ENCODE measurements at places on chromosomes 1 and 21.

- no peak for DNase-seq
Observed at GRCh38 chr1:26950602-26951001, 9.7 kb downstream of the KDF1 start.

DNA sequence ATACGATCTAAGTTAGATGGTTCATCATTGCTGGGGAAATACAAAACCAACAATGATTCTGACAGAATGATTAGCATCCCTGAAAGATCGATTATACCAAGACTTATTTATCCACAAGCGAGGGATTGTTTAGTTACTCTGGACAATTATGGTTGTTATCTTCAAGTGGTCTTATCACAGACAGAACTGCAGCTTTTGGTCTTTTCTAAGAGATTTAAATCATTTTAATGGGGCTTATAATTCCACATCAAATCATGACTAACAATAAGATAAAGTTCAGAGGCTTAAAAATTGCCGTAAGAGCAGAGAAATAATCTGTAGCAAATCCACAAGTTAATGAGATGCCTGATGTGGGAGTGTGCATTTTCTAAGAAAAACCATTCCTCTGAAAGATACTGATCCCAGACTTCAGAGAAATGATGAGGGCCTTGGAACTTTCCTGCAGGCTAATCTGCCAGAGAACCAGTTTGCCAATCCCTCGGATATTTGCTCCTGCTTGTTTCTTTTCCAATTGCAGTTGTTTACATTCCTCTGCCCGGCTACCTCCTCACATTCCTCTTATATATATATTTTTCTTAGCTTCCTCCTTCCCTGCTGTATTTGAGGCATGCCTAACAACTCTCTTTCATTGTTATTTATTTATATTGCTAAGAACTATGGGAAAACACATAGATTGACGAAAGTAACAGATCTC, 134.8 kb downstream of the BACH1 start:
- DNase-seq, result no peak

- DNase-seq, result no peak
Observed at GRCh38 chr1:233598891-233599541, 14.9 kb upstream of the KCNK1 start.

DNA sequence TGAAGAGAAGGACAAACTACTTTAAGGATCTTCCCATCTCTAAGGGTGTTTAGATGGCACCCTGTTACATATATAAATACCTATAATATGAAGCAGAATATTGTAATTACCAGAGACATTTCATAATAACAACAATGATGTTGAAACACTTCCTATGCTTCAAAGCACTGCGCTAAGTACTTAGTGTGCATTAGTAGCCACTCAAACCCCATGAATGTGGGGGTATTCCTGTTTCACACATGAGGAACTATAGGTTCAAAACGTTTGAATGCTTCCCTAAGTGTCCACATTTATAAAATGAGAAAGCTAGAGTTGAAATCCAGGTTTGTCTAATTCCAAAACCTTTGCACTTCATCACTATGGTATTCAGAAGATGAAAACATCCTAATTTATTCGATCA, 18.5 kb upstream of the OR10J5 start:
- DNase-seq, result no peak

GRCh38 chr1:5390504-5390903, 601.7 kb downstream of the NPHP4 start:
- DNase-seq, result no peak

- DNase-seq, result no peak
Observed at GRCh38 chr1:6040444-6040843, 5.2 kb upstream of the KCNAB2 start.

DNA sequence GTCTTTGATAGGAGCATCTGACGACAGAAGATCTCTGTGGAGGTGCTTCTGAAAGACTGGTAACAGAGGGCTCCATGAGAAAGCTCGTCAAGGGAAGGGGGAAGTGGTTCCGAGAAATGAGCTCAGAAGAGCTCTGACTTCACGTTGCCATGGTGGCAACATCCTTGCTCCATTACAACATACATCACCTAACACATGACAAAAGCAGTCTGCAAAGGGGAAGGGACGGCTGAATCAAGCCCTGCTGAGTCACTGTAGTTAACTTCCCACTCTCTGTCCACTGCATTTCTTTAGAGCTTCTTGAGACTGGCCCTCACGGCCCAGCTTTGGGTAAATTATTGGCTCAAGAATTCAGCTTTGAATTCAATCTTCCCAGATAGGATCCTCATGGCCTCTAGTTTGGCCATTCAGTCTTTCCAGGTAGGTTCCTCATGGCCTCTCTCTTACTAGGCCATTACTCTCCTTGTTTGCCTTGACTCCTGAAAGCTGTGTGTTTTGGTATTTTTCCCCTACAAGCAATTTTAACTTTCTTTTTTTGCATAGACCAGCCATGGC, 88.0 kb upstream of the ZNF648 start:
- no peak for DNase-seq

DNA sequence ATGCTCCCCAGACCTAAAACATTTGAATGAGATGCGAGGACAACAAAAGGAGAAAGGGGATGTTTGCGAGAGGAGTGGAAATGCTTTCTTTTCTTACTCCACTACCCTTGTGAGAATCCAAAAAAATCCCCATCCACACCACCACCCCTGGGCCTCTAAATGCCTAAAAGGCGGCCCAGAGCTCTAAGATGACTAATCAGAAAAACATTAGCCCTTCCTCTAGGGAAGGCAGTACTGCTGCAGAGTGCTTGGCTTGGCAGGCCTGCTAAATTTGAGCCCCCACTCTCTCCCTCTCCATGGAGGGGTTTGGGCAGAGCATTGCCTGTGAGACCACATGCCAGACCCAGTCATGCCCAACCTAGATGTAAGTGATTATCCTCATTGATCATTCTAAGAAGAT, 347.9 kb downstream of the USH2A start:
- no peak for DNase-seq

- DNase-seq, result no peak
Observed at GRCh38 chr1:185960422-185961321, 226.5 kb downstream of the HMCN1 start.

GRCh38 chr1:33152685-33153432, 29.0 kb downstream of the TRIM62 start:
- no peak for DNase-seq

DNA sequence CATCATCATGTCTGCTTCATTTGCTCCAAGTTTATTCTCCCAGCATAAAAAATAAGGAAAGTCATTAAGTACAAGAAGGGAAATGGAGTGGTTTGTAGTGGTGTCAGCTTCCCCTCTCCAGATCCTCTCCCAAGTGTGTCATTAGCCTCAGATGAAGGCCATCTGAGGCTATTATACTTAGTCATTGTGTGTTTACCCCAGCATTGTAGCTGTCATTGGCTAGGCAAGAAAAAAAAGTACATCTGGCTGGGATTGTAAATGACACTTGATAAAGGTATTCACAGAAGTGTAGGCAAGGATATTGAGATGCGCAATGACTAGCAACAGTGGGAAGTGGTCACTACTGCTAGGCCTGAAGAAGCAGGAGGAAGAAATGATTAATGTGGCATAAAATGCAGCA, 316.9 kb upstream of the SGIP1 start:
- no peak for DNase-seq

DNA sequence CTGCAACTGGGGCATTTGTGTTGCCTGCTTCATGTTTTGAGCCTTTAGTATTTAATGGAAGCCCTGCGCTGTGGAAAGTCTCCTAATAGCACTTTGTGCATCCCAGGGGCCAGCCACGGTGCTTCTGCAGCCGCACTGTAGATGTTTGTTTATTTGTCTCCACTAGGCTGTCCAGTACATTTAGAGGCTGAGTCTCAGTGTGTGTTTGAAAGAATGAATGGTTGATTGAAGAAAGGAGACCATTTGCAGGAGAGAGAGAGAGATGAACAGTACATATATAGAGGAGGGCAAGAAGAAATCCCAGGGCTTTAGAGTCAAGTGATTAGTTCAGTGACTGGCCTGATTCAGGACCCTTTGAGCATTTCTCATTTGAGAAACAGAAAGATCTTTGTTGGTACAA, 33.9 kb downstream of the MPZL1 start:
- no peak for DNase-seq

DNA sequence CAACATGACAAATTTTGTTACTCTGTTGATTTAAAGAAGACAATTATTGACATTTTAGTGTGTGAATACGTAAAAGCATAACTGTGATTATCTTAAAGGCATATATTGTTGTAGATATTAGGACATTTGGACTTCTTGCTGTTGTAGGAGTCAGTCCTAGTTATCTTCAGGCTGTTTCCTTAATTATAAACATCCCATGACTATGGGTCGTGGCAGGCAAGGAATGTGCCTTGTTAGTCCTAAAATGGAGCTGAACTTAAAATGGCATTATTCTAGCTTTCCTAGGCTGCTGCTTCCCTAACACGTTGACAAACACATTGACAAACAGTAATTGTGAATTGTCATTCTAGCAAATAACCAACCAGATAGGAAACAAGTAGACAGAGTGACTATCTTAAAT, 4.4 kb upstream of the MPZL1 start:
- DNase-seq, result no peak

DNA sequence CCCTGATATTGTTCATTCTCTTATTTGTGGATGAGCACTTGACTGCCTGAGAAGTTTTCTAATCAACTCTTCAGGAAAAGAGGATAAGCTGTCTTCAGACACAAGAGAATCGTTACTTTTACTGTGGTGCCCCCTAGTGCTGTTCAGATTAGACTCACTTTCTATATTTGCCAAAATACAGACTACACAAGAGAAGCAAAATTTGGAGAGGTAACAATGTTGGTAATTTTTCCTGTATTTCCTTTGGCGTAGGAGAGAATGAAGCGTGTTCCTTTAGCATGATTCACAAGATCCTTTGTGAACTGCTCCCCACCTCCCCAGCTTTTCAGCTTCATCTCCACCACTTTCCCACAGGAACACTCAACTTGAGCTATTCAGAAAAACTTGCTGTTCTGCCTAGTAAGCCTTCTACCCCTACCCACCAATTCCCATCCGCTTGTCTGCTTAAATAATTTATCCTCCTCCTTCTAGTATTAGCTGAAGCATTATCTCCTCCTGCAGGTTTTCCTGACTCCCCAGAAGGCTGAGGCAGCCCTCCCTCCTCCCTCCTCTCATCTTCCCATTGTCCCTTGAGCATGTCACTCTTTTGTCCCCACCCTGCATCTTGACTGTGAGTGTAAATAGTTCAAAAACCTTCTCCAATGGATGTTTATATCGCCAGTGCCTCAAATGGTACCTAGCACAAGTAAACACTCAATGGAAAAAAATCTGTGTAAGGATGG, 4.5 kb downstream of the TNFSF4 start:
- DNase-seq, result peak; percentile 35
